ENCODE measurements at places on chromosomes 12 and 14.

GRCh38 chr12:87995581-87996178, 33.5 kb downstream of the C12orf50 start:
- peak; percentile 37 for DNase-seq

- peak; percentile 57 for DNase-seq
These were observed 64.8 kb upstream of the OVCH1 start for GRCh38 chr12:29562110-29562804.

DNA sequence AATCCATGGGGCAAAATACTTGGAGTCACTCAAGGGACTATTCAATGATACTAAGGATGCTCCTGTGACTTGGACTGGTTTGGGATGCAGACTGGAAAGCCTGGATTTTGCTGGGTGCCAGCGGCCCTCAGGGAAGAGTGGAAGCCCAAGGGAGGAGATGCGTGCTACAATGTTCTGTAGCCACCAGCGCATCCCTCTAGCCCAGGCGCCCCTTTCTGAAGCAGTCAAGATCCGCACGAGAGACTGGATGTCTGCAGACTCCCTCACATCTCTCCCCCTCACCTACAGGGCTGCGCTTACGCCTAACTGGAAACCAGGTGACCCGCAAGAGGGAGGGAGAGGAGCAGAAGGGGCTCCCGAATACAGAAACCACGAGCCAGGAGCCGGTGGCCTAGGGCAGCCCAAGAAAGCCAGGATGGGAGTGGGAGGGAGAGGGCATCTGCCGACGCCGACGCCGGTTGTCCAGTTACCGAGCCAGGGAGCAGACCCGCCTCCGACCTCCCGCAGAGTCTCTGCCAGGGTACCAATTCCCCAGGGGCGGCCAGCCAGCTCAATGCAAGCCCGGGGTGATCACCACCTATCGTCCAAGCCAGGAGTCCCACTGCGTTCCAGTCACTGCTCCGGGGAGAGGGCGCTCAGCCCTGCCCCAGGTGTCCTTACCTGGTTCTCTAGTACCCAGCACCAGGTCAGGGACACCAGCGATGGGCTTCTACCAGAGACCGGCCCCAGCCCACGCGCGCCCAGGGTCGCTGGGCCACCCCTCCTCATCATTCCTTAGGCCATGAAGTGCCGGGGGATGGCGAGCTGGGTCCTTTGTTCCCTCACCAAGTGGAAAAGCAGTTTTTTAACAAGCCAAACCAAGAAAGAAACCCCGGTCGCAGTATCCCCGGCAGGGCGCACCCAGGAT, 1.2 kb downstream of the NTN4 start:
- DNase-seq: peak; percentile 38

DNA sequence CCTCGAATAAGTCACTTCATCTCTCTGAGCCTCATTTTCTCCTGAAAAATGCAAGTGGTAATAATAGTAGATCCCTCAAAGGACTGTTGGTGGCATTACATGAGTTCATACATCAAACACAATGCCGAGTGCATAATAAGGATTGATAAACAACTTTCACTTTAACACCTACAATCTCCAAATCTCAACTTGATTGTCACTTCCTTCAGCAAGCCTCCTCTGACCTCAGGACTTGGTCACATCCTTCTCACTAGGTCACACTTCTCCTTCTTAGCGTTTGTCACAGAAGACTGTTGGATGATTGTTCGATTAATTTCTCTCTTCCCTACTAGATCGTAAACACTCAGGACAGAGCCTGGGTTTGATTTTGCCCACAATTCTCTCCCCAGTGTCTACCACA, 7.9 kb upstream of the PRKAB1 start:
- no peak for DNase-seq

- DNase-seq: no peak
These were observed 105.7 kb downstream of the GRIN2B start for GRCh38 chr12:13875744-13876143.

- DNase-seq: peak; percentile 31
These were observed 1.9 kb upstream of the RAB35 start for GRCh38 chr12:120118321-120119061.

GRCh38 chr14:101234999-101235334, 326.3 kb upstream of the DIO3 start:
- no peak for DNase-seq

DNA sequence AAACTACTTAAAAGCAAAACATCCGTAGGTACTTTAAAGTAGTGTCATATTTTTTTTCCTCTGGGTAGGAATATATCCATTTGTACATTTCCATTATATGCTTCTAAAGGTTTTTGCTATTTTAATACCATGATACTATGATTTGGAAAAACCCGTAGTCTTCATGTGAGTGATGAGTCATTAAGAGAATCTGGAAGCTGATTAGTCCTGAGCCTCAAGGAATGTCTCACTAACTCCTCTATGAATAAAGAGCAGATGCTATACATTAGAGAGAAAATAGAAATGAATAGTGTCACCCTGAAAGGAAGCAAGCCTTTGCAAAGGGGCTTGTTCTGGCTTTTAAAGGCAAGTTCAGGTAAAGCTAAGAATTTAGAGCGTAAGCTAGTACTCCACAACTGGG, 432.1 kb downstream of the CCDC91 start:
- DNase-seq: no peak

DNA sequence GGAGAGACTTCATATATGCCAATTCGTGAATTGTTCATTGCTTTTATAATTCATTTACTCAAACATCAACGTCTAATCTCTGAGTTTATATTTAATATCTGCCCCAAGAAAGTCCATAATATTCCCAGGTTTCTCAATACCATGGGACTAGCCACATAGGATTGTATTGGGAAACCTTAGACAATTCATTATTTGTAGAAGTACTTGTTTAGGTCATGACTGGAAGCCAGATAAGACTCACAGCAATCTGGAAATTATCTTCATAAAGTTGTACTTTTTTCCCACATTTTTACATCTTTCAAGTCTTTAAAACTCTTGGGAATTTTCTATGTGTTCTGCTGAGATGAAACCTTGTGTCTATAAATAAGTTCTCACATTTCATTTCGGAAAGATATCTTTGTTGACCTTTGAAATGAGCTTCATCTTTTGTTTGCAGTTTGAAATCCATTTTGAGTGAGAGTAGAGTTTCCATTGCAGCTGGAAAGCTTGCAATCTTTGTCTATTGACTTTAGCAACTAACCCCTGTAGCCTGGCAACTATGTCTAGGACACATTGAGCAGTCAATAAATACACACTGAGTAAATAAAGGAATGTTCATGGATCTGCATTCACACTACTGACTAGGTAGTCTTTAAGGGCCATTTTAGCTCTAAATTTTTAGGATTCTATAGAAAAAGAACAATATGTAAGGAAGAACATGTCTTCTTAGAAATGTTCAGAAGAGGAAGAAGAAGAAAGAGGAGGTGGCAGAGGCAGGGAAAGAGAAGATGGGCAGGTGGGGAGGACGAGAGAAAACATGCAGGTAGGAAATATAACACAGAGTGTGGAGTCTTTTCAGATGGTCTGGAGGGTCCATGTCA, 154.4 kb downstream of the LRIG3 start:
- no peak for DNase-seq

- peak; percentile 81 for DNase-seq
These were observed 3.2 kb downstream of the MLXIP start for GRCh38 chr12:122081697-122082221.

- DNase-seq: no peak
These were observed 127.5 kb downstream of the TBC1D30 start for GRCh38 chr12:64951944-64952343.

GRCh38 chr14:23358553-23359166, 6.0 kb upstream of the SLC22A17 start:
- no peak for DNase-seq

- no peak for DNase-seq
These were observed 56.1 kb upstream of the DYRK2 start for GRCh38 chr12:67592228-67593011.

GRCh38 chr12:4012977-4013968, 140.1 kb upstream of the PARP11 start:
- no peak for DNase-seq

- DNase-seq: peak; percentile 86
These were observed at the start of gene CACNB3 for GRCh38 chr12:48817873-48818830. Gene CACNB3, plus strand, starts transcription at chr12:48818496. Its CDS starts 434 bp downstream, at chr12:48818930.

DNA sequence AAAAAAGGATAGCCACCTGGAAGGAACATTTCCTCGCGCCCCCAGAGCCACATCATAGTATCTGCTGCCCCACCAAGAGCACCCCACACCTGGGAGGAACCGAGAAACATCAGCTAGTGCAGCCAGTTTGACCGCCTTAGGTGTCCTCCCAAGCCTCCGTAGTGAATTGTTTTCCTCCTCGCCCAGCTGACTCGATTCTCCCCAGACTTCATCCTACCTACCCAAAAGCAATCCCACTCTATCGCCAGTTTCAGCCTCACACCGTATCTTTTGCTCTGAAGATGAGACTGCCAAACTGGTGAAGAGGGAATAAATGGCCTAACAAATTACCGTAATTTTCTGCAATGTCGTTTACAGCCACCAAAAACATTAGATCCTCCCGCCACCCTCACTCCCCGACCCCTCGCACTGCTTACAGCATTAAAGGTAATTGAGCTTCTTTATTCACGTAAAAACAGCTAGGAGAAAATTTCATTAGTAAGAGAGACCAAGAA, 1.2 kb upstream of the SLC11A2 start:
- no peak for DNase-seq

DNA sequence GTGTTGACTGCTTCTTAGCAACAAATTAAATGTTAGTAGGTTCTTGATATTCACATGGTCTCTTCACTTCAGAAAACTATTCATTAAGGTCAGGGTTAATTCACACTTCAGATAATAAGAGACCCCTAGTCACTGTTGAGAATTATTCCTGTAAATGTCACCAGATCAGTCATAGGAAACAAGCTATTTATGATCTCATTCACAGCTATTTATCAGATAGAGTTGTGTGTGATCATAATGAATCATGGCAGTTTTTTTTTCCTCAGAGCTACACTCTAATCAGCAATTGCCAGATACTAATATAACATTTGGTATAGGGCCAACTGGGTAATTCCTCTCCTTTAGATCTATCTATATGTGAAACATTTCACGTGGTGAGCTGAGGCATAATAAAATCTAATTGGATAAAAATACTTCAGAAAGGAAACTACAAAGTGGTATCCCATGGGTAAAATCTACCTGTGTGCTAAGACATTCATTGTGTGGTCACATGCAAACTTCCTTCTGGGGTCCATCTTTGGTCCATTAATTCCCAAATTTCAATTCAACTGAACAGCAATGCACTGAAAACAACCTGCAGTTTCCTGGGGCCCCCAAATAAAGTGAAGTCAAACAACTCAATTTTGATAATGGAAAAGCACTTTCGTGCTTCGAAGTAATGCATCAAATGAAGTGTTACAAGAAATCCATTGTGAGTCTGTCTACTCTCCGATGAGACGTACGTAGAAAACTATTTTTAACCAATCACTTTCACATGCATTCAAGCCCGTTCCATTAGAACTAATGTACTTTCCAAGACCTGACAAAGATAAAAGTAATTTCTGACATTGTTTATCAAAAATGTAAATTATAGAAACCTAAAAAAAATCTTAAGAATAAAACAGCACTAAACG, 197.0 kb downstream of the ACSS3 start:
- DNase-seq: no peak

DNA sequence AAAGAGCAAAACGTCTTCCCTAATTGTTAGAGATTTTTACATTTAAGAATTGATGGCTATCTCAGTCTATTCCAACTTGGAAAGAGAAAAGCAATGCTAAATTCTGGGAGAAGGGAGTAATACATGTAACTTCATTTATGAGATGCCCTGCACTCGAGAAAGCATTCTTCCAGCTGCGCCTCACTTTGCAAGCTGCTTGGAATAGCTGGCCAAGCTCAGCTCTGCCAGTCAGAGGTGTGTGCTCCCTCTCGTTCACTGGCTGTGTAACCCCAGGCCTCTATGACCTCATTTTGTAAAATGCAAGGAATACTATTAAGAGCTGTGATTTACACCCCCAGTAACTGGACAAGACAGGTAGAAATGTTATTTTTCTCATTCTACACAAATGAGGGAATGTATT, 79.1 kb downstream of the OTX2 start:
- no peak for DNase-seq

DNA sequence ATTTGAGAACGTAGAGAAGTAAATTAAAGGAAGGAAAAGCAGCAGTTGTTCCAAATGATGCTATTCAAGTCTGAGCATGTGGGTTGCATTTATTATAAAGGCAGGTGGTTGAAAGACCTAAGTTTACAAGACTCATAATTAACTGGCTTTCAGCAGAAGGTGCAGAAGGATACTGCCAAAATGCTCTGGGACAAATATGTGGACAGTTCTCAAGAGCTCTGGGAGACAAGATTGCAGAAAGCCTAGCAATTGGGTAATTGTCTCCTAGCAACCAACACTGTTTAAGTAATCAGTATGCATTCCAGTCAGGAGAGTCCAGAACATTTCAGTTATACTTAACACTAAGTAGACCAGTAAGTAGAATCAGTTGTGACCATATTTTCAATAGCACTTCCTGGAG, 131.5 kb downstream of the GPR135 start:
- DNase-seq: peak; percentile 56

- DNase-seq: no peak
These were observed 152.2 kb upstream of the LMNTD1 start for GRCh38 chr12:25705261-25705660.

GRCh38 chr14:99681832-99682148, 2.3 kb upstream of the CYP46A1 start:
- DNase-seq: no peak

- no peak for DNase-seq
These were observed 8.4 kb upstream of the SFSWAP start for GRCh38 chr12:131702573-131702877.

DNA sequence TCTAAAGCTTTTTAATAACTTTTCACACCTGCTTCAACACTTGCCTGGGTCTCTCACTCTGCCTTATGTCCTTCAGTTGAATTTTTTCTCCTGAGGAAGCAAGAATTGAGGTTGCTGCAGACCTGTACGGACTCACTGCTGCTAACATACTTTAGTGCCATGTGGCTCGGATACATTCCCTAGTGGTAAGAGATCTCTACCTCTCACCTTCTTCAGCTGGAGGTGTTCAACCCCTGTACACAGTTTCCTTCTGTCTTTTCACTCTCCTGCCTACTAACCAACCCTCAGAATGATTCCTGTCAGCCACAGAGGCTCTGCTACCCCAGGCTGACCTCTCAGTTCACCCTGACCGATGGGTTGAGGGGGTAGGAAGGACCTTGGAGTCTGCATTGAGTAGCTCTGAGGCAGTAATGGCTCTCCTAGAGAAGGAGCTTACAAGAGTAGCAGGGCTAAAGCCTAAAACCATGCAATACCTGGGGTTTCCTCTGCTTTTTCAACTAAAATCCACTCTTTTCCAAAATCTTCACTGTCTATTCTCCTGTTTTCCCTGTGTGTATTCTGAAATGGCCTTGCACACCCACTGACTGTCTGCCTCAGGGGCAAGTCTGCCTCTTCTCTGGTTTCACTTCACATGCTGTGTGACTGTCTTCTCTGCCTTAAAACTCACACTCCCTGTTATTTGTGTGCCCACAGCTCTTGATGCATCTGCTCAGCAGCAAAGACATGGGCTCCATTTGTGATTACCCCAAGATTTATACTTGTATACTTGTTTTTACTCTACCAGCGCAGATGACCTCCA, 14.0 kb upstream of the DHRS2 start:
- DNase-seq: no peak

DNA sequence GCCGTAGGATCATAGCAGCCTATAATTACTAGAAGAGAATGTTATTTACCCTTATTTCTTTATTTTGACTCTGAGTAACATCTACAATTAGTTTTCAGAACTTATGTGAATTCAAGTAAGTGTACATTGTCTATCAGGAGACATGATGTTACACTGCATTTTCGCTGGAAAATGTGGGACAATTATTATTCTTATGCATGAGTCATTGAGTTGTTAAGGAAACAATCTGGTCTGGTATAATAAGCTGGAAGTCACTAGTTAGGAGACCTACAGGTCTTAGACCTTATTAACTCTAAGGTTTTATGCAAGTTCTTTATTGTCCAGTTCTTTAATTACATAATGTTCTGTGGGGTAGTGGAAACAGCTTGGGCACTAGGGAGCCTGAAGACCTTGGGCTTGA, 5.8 kb downstream of the KTN1 start:
- no peak for DNase-seq

All from heart left ventricle (tissue), 16 donors.